ENCODE measurements at places on chromosomes 7 and 10.

DNA sequence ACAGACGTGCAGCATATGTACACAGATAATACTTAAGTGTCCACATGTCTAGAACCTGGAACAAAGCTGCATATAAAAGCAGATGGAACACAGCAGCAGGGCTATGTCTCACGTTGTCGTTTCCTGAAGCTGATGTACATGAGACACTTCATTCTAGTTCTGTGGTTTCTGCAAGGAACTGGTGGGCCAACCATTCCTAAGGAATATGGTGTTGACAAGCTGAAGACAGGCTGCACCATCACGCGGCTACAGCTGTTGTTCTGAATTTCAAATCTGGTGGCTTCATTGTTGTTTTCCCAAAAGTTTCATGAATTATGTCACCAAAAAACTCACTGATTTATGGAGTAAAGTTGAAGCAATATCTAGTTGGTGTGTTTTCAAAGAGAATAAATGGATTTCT, 33.7 kb downstream of the PRKAG2 start:
- DNase-seq = no peak

GRCh38 chr7:117756586-117757085, 116.6 kb downstream of the CTTNBP2 start:
- DNase-seq = no peak

GRCh38 chr7:100358027-100358856, at the start of gene PILRB:
TSS of gene PILRB (plus strand) at chr7:100358117. CDS start at chr7:100358303, 186 bp downstream.
- DNase-seq = no peak

DNA sequence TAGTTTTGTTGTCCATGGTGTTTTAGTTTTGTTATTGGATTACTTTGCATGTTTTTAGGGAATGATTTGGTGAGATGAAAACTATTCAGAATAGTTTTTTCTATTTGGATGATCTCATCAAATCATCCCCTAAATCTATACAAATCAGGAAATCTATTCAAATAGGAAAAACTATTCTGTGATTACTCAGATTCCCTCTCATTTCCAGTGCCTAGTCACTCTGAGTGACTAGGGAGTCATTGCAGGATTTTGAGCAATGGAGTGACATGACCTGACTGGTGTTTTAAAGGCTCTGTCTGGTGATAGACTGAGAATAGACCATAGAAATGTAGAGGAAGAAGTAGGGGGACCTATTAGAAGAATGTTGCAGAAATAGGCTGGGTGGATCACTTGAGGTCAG, 72.4 kb downstream of the TPST1 start:
- DNase-seq = peak; percentile 39

DNA sequence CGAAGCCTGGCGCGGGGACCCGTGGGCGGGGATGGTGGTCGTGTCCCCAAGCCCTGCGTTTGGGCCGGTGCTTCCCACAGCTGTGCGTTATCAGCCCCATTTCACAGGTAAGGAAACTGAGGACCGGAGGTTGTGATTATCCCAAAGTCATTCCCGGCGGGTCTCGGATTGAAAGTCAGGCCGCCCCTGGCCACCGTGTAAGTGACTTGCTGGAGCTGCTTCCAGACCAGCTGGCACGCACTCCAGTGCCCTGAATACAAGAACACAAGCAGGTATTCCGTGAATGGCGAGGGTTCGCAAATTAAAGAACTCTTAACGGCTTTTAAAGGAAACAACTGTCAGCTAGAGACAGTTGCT, 675 bp upstream of the ATE1 start:
- no peak for DNase-seq

DNA sequence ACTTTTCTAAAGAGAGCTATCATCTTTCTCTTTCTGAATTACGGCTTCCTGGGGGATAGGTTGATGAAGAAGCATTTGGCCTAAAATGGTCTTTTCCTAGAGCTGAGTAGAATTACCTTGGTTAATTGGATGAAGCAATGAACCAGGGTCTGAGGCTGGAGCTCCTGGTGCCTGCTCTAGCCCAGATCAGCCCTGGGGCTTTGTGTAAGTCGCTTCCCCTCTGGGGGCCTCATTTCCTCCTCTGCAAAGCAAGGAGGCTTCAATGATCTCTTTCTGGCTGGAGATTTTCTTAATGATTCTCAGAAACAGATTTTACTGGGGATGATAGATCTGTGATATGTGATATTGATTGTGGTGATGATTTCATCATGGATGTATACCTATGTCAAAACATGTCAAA, 3.5 kb upstream of the CPA2 start:
- DNase-seq = no peak

- no peak for DNase-seq
These were observed 365.0 kb downstream of the SEMA3D start for GRCh38 chr7:84821671-84822534.

GRCh38 chr7:119802147-119802546, 470.8 kb upstream of the KCND2 start:
- DNase-seq = no peak

GRCh38 chr7:49014870-49015269, 90.5 kb downstream of the CDC14C start:
- DNase-seq = no peak

DNA sequence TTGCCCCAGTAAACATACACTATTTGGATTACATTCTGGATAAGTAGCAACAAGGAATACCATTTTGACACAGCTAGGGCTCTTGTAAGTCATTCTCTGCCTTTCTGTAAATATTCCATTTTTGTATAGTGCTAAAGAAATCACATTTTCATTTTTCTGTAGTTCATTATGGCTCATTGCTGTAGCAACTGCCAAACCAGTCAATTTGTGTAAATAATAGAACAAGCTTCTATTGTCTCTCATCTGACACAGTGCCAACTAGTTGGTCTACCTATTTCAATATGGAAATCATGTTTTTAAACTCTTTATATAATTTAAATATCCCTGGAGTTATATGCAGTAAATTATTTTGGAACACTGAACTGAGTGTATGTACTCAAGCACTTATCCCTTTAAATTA, 193.7 kb downstream of the RELN start:
- no peak for DNase-seq

GRCh38 chr10:126661841-126662515, 8.5 kb downstream of the C10orf90 start:
- DNase-seq = no peak

GRCh38 chr7:49001610-49002033, 77.3 kb downstream of the CDC14C start:
- peak; percentile 38 for DNase-seq

DNA sequence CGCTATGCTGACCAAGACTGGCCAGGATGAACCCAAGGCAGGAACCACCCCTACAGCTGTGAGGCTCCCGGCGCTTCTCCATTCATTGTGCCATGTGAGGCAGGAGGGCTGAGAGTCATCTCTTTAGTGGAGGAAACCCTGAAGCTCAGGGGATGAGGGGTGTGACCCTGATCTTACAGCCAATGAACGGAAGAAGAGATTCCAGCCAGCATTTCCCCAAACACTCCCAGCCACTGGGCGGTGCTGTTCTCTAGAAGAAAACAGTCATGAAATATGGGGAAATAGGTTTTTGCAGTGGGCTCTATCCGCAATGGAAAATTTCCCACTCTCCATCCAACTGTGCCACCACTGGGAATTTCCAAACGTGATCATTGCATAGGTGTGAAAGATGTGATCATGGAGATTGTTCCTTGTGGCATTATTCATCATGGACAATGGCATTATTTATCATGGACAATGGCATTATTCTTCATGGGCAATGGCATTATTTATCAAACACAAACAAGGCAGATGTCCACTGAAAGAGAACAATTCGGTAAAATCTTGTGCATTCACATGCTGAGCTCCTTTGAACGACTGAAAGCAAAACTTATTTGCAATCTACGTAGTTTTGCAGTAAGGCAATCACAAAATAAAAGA, 14.0 kb upstream of the SLC18A2 start:
- DNase-seq = peak; percentile 80
